ENCODE measurements at places on chromosomes 6 and 20.

- no peak for DNase-seq
Measured at GRCh38 chr6:154234019-154234772, 122.4 kb downstream of the IPCEF1 start.

- no peak for DNase-seq
Measured at GRCh38 chr20:63166193-63167020, 49.5 kb downstream of the YTHDF1 start.

DNA sequence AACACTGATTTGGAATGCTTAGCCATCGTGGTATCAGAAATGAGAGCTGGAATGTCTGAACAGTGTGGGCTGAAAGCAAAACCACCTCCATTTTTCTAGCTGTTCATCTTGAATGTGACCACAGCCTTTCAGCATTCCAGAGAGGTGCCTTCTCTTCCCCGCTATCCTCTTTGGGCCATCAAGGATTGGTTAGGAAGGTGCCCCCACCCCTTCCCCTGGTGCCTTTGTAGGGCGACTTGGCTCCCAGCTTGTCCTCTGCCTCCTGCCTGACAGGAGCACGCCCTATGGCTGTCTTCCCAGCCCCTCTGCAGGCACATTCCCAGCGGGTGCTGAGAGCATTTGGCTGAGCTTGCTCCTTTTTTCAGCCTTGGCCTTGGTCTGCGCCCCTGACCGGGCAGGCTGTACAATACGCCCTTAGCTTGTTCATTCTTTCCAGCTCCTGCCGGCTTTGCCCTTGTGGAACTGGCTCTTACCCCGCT, 97.5 kb downstream of the ARMC2 start:
- no peak for DNase-seq

GRCh38 chr20:1125277-1125676, 6.9 kb downstream of the PSMF1 start:
- DNase-seq: no peak

DNA sequence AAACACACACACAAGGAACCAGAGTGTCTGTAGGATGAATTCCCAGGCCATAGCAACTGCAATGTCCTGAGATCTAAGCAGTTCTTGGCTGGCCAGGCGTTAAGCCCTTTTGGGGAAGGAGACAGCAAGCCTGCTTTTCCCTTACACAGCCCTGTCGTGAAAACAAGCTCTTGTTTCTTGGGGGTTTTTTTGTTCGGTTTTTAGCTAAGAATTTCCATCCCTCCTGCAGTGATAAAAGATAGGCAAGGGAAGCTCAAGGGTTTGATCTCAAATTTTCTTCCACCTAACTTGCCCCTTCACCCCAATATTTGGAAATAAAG, 1.5 kb downstream of the TNFRSF21 start:
- DNase-seq: no peak

Data from NCI-H1436 treated with DMSO at 0.1 percent for 48 hours (cell line).